ENCODE measurements at places on chromosomes 3 and 15. TPM values are rescaled to one million over a fixed set of nuclear protein-coding genes. Genes with fewer than 3 reads are reported as not detected.

Gene SLTM
- polyA plus RNA-seq, result 14.3 TPM

Gene DLL4
- polyA plus RNA-seq, result 0.32 TPM

Gene TBC1D5
- polyA plus RNA-seq, result 35.7 TPM

Gene C3orf18
- 30.4 TPM for polyA plus RNA-seq
